Activated T-helper 2 cell treated with anti-CD3 and anti-CD28 coated beads, Interferon-gamma antibody, Interleukin-2, Interleukin-4, amounts not matched to agents 10 μg/mL and 5 μg/mL and 100 μg/mL, durations not matched to agents 14 hours and 24 hours and 36 hours (primary cell): ENCODE measurements at places on chromosomes 13 and 19. TPM values are rescaled to one million over a fixed set of nuclear protein-coding genes. Genes with fewer than 3 reads are reported as not detected.

DNA sequence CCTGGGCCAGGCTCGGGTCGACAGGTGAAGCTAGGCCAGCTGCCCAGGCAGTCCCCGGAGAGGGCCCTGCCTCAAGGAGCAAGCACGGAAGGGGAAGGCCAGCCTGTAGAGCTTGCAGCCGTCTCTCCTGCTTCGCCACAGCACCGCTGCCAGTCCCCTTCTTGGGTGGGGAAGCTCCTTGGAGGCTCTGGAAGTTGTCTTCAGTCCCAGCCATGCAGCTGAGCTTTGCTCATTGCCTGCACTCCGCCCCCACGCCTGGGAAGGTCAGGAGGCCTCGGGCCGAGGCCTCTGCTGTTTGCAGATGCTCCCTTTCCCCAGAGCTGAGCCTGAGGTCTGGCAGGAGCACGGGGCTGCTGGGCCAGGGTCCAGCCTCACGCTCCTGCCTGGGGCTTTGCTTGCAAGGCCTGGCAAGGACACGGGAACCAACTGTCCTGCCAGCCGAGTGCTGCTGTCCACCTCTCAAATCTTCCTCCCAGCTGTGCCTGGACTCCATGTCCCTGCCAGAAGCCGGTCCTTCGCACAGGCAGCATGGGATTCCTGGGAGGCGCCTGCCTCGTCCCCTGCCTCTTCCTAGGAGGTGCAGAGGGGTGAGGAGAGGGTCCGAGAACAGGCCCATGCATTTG is 13.3 kb downstream of the PLEKHF1 start:
- H3K4me1 ChIP-seq: peaks cover 40% of the 10 kb centered on the region
- no peak for DNase-seq
- H3K36me3 ChIP-seq: peaks cover 41% of the 10 kb centered on the region
- no peaks in the 10 kb centered on the region for H3K27me3 ChIP-seq

DNA sequence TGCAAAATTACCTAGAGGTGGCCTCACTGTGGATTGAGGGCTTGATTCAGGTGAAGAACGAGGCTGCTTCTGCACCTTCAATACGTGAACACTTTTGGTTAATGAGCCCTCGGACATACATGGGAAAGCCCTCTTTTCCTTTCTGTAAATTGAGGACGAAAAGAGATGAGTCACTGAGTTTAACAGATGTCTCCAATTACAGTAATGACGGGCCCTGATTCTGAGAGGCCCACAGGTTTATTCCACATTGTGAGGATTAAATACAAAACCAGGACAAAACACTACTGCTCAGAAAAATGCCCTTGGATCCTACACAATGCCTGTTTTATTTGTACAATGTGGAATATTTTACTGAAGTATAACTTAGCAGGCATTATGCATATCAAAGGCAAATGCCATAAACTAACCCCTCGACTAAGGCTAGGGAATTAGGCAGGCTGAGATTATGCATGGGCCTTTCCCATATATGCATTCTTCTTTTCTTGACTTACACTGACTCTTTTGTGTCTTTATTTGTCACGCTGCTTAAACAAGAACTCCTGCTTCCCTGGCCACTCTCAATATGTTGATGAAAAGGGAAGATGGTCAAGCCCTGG is 819.9 kb downstream of the OLFM4 start:
- no peaks in the 10 kb centered on the region for H3K4me1 ChIP-seq
- no peaks in the 10 kb centered on the region for H3K36me3 ChIP-seq
- DNase-seq: no peak
- no peaks in the 10 kb centered on the region for H3K27me3 ChIP-seq

DNA sequence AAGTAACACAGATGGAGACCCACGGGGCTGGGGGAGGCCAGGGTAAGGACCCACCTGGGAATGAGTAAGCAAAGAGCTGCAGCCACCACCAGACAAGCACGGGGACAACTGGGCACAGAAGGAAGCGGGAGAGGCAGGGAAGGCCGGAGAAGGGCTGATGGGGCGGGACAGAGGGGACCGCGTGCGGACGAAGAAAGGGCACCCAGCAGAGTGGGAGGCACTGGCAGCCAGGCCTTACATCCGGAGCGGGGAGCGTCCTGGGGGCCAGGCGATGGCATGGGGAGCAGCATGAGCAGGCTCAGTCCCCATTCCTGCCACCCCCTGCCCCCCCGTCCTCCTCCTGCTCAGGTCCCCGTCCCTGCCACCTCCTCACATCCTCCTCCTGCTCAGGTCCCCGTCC is 3.0 kb downstream of the PROZ start:
- H3K27me3 ChIP-seq: peaks cover 4% of the 10 kb centered on the region
- DNase-seq: no peak
- peak overlapping the region; percentile 58 for H3K4me3 ChIP-seq
- H3K36me3 ChIP-seq: no peaks in the 10 kb centered on the region

DNA sequence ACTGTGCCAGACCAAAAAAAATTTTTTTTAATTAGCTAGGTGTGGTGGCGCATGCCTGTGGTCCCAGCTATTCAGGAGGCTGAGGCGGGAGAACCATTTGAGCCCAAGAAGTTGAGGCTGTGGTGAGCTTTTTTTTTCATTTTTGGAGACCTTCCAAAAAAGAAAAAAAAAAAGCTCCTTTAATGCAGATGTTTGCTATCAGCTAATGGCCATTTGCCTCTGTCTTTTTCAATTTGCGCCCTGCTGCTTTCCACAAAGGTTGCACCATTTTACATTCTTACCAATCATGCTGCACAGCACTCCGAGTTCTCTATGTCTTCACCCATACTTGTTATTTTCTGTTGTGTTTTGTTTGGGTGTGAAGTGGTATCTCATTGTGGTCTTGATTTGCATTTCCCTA is 15.6 kb upstream of the SMARCA4 start:
- no peak for DNase-seq
- no peak overlapping the region for H3K4me3 ChIP-seq

DNA sequence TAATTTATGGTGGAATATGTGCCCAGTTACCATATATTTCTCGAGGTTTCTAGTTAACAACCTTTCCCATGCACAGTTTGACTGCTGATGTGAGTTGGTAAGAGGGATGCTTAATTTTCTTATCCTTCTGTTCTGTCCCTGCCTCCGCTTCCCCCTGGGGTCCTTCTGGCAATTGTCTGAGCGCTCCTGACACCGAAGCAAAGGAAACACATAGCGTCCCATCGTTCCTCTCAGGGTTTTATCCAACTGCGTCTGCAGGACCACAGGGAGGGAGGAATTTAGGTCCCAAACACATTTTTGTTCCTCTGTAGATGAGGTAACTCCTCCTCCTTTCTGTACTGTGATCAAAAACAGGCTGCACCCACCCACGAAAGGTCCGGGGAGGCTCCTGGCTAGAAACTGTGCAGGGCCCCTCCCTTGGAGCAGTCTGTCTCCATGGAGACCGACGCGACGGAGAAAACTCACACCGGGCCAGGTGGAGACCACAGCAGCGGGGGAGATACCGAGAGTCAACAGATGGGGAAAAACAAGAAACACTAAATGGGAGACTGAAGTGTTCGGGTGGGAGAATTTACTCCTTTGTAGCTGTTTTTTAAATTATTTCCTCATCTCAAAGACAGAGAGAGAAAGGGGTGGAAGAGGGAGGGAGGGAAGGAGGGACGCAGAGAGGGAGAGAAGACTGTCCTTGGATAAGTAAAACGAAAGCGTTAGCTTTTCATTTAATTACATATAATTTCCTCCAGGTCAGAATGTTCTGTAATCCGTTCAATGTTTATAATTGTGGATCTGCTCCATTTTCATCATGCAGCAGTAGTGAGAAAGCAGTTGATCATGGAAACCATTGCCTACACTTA is 191.8 kb upstream of the NBEA start:
- H3K4me1 ChIP-seq: no peaks in the 10 kb centered on the region
- no peak overlapping the region for H3K27ac ChIP-seq
- peaks cover 2% of the 10 kb centered on the region for H3K27me3 ChIP-seq
- H3K4me3 ChIP-seq: no peak overlapping the region
- H3K36me3 ChIP-seq: no peaks in the 10 kb centered on the region

DNA sequence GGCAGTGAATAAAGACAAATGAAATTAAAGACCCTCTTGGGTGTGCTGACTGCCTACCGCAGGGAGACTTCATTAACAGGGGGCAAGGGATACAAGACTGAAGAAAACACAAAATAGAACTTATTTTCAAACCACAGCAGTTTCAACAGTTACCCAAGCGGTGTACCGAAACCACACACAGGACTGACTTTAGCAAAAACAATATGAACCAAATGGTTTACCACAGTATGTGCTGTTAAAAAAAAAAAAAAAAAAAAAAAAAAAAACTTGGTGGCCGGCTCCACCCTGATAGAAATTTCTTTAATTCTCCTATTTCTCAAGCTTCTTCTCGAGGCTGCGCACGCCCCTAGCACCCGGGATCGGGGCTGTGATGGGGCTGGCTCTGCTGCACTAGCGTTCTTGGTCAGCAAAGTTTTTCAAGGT is 42.6 kb downstream of the KLF2 start:
- peaks cover 34% of the 10 kb centered on the region for H3K4me1 ChIP-seq
- peak; percentile 69 for DNase-seq
- peaks cover 3% of the 10 kb centered on the region for H3K27me3 ChIP-seq
- peak overlapping the region; percentile 77 for H3K27ac ChIP-seq

DNA sequence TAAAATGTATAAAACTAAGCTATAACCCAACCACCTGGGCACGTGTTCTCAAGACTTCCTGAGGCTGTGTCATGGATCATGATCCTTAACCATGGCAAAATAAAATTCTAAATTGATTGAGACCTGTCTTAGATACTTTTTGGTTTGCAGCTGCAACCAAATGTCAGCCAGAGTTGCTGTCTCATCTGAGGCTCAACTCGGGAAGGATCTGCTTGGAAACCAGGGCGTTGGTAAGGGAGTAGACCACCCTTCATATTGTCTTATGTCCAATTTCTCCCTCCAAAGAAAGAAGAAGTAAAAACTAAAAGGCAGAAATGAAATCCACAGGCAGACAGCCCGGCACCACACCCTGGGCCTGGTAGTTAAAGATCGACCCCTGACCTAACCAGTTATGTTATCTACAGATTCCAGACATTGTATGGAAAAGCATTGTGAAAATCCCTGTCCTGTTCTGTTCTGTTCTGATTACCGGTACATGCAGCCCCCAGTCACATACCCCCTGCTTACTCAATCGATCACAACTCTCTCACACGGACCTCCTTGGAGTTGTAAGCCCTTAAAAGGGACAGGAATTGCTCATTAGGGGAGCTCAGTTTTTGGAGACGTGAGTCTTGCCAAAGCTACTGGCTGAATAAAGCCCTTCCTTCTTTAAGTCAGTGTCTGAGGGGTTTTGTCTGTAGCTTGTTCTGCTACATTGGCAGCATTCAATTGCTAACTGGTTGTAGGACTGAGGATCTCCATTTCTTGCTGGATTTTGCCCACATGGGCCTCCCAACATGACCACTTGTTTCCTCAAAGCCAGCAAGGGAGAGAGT is 22.9 kb upstream of the IGSF23 start:
- H3K27ac ChIP-seq: no peak overlapping the region
- H3K4me1 ChIP-seq: peaks cover 2% of the 10 kb centered on the region
- H3K36me3 ChIP-seq: no peaks in the 10 kb centered on the region
- H3K27me3 ChIP-seq: no peaks in the 10 kb centered on the region

GRCh38 chr19:16266586-16266942 is 58.1 kb upstream of the KLF2 start:
- H3K4me3 ChIP-seq: peak overlapping the region; percentile 15
- DNase-seq: peak; percentile 80
- H3K27me3 ChIP-seq: peaks cover 25% of the 10 kb centered on the region
- peaks cover 38% of the 10 kb centered on the region for H3K4me1 ChIP-seq
- H3K36me3 ChIP-seq: no peaks in the 10 kb centered on the region

DNA sequence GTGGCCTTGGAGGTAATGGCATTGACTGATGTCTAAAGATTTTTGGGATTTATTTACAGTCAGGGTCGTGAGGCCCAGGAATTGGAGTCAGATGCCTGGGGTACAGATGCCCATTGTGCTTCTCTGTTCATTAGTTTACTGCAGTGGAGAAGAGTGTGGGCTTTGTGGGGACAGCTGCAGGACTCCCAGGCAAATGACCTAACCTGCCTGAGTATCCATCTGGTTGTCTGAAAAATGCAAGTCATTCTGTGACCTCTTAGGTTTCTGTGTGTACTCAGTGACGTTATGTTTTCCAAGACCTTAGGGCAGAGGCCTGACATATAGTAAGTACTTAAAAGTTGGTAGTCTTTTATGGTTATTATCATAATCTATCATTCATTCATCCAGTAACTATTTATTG is 60.5 kb downstream of the SPATA13 start:
- no peak overlapping the region for H3K27ac ChIP-seq
- no peaks in the 10 kb centered on the region for H3K36me3 ChIP-seq
- H3K27me3 ChIP-seq: no peaks in the 10 kb centered on the region
- DNase-seq: no peak
- H3K4me3 ChIP-seq: no peak overlapping the region

- no peaks in the 10 kb centered on the region for H3K4me1 ChIP-seq
- no peaks in the 10 kb centered on the region for H3K27me3 ChIP-seq
- no peak overlapping the region for H3K27ac ChIP-seq
Measured at GRCh38 chr13:113077566-113077952, 28.0 kb upstream of the F7 start.

- no peaks in the 10 kb centered on the region for H3K36me3 ChIP-seq
- peak; percentile 52 for DNase-seq
- peaks cover 16% of the 10 kb centered on the region for H3K4me1 ChIP-seq
- H3K27ac ChIP-seq: peak overlapping the region; percentile 23
- peaks cover 80% of the 10 kb centered on the region for H3K27me3 ChIP-seq
- H3K4me3 ChIP-seq: no peak overlapping the region
Measured at GRCh38 chr19:49436381-49437017, 4.8 kb downstream of the SLC17A7 start.

GRCh38 chr13:43784496-43784895 is 2.3 kb downstream of the ENOX1 start:
- no peak for DNase-seq
- H3K27me3 ChIP-seq: peaks cover 41% of the 10 kb centered on the region
- H3K36me3 ChIP-seq: no peaks in the 10 kb centered on the region
- H3K4me1 ChIP-seq: peaks cover 2% of the 10 kb centered on the region
- H3K4me3 ChIP-seq: no peak overlapping the region

- no peak for DNase-seq
- no peaks in the 10 kb centered on the region for H3K4me1 ChIP-seq
- peaks cover 8% of the 10 kb centered on the region for H3K27me3 ChIP-seq
- H3K36me3 ChIP-seq: no peaks in the 10 kb centered on the region
- H3K4me3 ChIP-seq: no peak overlapping the region
Measured at GRCh38 chr13:39451301-39451700, 151.7 kb downstream of the LHFPL6 start.

The FRY gene
- total RNA-seq: 3.7 and 7.4 TPM in 2 replicates

The ZNF446 gene
- total RNA-seq: 6.6 and 6.9 TPM in 2 replicates

The KPNA3 gene
- total RNA-seq: 46.1 and 49.0 TPM in 2 replicates

The EFNB2 gene
- total RNA-seq: 0.21 and 0.25 TPM in 2 replicates

The ALOX5AP gene
- 40.9 and 43.9 TPM in 2 replicates for total RNA-seq
